Foreskin fibroblast (primary cell): ENCODE measurements at places on chromosomes 3 and 15.
A peak's percentile ranks its signal among the peaks of the same experiment; 100 is the strongest.

GRCh38 chr3:159796744-159797143 lies 191.9 kb upstream of the IL12A start:
- DNase-seq: no peak

DNA sequence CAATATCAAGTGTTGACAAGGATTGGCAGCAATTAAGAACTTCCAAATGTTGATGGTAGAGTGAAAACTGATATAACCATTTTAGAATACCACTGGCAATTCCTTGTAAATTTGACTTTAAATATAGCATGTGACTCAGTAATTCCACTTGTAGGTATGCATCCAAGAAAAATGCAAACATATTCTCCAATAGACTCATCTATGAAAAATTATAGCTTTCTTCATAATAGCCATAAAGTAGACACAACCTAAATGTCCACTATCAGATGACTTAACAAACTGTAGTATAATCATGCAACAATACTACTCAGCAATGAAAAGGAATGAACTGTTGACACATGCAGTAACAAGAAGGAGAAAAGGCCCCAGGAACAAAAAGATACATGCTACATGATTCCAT lies 988.1 kb downstream of the FHIT start:
- DNase-seq: no peak

- no peak for DNase-seq
Observed at GRCh38 chr15:93035092-93035915, 53.7 kb downstream of the RGMA start.

DNA sequence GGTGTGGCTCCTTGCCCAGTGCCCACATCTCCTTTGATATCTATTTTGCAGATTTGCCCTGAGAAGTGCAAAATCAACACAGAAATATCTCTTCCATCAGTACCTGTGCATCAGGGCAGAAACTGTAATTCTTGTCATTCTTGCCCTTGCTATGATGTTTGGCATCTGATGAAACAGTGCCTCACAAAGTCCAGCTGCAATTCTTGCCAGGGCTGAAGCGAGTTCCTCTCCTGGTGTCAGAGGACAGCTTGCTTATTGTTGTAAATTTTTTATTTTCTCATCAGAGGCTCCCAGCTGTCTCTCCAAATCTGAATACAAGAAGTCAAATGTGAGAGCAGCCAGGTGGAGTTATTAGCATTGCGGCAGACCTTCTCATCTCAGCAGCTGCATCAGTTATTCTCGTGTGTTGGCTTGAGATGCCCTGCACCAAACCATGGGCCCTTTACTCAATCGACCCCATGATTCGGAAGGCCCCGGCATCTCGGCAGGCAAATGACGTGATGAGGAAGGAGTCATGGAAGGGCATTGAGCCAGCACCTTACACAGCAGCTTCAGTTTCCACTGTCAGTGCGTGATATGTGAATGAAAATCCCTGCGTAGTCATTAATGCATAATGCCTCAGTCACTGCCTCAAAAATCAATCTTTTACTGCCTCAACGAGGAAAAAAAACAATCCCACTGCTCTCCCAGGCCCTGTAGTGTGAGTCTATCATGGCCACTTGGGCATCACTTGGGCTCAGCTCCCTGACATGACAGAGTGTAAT lies 93.4 kb downstream of the CCNL1 start:
- DNase-seq: peak; percentile 33

DNA sequence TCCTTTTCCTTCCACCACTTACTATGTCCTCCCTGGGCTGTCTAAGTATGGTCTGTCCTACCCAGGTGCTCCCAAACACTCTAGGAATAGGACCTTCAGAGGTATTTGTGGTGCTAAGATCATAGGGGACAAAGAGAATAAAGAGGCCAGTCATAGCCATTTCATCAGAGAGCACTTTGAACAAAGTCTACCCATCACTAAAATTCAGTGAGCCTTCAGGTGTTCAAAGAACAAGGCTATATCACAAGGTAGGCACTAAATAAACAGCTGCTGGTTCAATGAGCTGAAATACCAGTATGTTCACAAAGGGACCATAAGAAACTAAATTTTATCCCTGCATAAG lies 38.8 kb downstream of the NBEAL2 start:
- no peak for DNase-seq

DNA sequence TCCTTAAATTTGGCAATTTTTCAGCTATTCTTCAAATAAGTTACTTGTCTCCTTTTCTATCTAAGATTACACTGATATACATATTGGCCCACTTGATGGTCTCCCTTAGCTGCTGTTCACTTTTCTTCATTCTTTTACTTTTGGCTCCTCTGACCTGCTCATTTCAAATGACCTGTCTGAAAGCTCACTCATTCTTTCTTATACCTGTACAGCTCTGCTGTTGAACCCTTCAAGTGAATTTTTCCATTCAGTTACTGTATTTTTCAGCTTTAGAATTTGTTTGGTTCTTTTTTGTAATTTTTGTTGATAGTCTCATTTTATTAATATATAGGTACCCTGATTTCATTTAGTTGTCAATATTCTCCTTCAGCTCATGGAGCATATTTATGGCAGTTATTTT lies 39.7 kb downstream of the MNS1 start:
- no peak for DNase-seq

GRCh38 chr3:153396581-153396980 lies 234.6 kb downstream of the RAP2B start:
- no peak for DNase-seq

- no peak for DNase-seq
Observed at GRCh38 chr15:74228723-74229081, 7.4 kb upstream of the CCDC33 start.

DNA sequence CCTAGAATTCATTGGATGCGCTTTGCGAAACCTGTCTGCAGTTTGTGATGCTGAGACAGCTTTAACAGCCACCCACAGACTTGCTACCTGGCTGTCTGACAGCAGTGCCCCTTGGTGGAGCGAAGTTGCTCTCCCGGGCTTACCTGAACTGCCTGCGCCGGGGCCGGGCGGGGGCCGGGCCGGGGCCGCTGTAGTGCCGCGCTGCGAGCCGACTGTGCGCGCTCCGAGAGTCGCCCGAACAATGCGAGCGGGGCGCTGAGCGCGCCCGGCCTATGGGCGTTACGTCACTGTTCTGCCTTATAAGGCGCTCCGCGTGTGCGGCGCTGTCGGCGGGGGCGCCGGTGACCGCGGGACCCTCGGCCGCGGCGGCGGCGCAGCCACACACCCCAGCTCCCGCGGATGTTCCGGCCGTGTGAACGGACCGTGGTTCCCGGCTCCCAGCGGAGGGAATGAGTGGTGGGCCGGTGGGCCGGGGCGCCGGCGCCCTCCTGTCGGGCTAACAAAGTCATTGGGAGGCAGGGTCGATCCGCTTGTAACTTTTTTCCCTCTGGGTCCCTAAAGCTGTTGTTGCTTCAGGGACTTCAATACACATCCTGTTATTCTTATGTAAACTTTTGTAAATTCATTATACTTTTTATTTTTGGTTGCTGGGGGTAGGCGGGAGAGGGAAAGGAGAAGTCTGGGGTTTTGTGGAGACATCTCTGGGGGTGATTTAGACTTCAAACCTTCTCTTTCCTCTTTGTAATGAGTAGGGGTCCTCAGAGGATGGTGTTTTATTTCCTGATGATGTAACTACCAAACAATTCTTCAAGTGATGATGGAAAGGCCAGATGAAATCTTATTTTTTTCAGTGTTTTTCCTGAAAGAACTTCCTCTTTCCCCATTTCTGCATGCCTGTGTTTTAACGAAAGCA lies 58.5 kb downstream of the CMSS1 start:
- DNase-seq: peak; percentile 79

DNA sequence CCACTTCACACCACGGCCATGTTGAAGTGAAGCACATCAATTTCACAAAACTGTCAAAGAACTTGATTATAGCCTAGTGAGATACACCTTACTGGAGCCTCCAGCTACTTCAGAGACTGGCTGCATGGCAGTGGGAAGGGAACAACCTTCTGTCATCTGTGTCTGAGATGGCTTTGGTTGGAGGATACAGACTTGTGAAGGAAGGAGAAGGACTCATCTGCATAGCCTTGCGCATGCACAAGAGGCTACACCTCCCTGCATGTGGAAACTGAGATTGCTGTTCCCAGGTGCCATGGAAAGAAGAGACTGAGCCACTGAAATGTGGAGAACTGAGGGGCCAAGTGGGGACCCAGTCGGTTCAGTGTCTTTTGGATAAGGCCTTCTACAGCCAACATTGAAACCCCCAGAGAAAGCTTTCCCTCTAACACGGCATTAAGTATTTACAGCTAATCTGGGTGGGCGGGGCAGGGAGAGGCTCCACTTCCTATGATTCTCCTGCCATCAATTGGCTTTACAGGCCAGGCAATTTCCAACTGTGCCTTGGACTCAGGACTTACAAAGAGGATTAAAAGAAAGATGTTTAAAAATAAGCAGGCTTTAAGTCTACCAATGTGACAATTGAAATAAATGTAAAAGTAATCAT lies 58.8 kb downstream of the IL16 start:
- no peak for DNase-seq

DNA sequence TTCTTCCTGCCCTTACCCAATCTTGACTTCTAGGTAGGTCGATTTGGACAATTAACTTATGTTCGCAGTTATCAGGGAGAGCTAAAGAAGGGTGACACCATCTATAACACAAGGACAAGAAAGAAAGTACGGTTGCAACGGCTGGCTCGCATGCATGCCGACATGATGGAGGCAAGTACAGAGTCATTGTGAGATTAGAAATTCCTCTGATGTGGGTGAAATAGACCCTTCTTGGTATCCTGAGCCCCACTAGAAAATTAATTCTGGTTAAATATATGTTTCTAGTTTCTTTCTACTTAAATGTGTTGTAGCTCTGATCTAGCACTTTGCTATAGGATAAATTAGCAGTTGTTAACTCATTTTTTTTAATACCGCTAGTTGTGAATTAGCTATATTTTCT lies 13.6 kb downstream of the LXN start:
- no peak for DNase-seq

DNA sequence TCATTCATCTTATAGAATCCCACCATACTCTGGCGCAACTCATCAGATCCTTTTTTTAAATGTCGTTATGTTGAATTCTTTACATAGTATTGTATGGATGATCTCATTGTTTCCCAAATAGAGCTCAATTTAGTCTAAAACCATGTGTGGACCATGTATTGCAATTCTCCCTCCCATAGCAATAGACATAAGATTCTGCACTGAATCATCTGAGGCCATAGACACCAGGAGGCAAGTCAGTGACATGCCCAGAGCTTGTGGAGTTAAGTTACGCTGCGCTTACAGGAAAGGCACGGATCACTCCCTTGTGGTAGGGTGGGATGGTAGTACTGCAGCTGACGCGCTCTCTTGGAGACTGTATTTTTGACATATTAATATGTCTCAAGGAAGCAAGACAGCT lies 211.0 kb downstream of the GABRB3 start:
- DNase-seq: no peak

- no peak for DNase-seq
Observed at GRCh38 chr15:29126821-29127461, 142.7 kb downstream of the NSMCE3 start.

DNA sequence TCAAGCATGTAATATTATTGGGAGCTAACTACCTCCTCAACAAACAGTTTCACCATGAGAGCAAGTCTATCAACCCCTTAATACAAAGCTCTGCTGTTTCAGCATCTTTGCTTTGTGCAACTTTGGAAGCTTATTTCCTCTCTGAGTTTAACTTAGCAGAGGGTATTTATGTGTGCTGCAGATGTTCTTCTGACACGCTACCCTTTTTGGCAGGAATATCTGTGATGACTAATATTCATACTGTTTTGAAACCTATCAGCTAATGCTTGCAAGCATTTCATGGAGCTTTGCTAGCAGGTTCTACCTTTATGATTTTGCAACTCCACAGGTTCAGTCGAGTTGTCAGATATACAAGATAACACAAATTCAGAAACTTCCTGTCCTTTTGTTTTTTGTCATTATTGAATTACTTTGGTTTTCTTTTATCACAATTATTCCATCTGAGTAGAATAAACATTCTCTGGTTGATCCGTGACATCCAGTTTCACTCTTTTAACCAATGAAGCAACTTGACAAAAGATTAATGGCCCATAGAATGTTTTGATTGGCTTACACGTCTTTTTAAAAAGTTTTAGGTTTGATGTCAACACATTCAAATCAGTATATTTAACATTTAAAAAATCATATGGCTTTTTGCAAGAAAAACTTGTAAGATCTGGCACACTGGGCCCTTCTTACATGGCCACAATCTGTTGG lies 1.7 kb upstream of the SLC9A9 start:
- DNase-seq: peak; percentile 90

GRCh38 chr15:72796515-72797337 lies 13.2 kb upstream of the ADPGK start:
- peak; percentile 35 for DNase-seq

- no peak for DNase-seq
Observed at GRCh38 chr15:31437686-31438085, 111.1 kb downstream of the KLF13 start.

DNA sequence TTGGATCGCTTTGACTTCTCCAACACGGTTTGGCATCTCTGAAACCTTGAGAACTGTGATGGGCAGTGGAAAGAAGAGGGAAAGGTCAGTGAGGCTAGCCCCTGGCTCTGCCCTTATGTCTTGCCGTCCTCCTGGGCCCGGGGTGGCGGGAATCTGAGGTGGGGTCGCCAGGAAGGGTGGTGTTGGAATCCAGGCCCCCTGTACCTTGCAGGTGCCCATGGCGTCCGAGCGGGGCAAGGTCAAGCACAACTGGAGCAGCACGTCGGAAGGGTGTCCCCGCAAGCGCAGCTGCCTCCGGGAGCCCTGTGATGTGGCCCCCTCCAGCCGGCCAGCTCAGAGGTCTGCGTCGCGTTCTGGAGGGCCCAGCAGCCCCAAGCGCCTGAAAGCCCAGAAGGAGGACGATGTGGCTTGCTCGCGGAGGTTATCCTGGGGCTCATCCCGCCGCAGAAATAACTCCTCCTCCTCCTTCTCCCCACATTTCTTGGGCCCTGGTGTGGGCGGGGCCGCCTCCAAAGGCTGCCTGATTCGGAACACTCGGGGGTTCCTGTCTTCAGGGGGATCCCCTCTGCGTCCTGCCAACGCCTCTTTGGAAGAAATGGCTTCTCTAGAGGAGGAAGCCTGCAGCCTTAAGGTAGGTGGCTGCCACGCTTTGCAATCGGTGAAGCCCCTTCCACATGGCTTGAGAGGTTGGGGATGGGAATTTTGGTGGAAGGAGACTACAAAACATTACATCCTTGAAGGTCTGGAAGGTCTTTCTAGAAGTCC lies 907 bp downstream of the TATDN2 start:
- DNase-seq: peak; percentile 58
